Stimulated activated CD4-positive, alpha-beta T cell treated with anti-CD3 and anti-CD28 coated beads, Interleukin-12 subunit alpha, Interleukin-12 subunit beta, amount 100 ng/mL, for 24 hours (primary cell): ENCODE measurements at places on chromosomes 4 and X.

DNA sequence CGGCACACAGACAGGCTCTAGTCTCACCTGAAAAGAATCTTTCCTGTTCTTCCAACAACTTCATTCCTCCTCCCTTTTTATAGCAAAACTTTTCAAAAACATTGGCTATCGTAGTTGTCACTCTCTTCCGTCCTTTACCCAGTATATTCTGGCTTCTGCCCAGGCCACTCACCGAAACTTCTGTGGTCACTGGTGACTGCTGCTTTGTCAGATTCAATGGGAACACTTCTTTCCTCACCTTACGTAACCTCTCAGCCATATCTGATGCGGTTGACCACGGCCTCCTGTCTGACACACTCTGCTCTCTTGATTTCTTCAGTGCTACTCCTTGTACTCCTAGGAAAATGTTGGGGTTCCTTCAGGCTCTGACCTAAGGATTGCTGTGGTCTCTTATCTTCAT is 9.2 kb upstream of the RNF150 start:
- no peak for DNase-seq

DNA sequence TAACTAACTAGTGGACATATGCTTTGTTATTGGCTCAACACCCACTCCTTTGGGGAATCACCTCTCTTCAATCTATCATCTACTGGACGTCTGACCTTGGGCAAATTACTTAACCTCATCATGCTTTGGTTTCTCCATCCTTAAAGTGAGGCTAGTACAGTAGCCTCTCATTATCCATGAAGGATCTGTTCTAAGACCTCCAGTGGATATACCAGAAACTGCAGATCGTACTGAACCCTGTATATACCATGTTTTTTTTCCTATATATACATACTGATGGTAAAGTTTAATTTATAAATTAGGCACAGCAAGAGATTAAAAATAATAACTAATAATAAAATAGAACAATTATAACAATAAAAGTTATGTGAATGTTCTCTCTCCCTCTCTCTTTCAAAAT is 56.2 kb downstream of the HMGB3 start:
- DNase-seq: no peak

DNA sequence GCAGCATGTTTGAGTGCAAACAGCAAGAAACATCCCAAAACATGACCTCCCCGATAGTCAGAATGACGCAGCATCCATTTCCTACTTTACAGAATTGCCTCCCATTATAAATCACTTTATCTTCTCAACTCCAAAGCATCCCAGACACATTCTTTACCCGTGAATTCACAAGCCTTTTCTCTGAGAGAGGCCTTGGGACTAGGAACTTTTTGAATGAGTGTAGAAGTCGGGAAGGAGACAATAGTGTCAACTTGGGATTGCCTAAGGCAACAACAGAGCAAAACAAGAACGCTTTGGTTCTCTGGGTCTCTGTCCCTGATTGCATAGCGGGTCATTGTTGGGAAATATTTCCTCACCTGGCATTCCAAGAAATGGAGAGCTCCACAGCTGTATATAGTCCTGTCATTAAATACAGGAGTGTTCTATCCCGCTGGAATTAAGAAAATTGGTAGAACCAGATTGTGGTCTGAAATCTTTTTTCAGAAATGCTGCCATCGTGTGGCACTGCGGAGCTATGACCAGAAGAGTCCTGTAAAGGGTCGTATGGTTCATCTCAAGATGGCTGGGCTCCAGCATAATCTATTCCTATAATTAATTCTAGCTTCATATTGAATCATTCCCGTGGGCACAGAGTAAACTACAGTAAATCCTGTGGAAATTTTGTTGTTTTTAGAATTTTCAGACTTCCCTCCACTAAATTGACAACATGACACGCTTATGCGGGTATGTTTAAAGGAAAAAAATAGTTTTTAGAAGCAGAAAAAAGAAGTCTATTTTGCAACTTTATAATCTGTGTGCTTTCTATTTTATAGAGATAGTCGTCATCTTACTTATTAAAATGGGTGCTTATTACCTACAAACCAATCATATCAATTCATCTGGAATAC is 2.0 kb upstream of the SPP1 start:
- no peak for DNase-seq

DNA sequence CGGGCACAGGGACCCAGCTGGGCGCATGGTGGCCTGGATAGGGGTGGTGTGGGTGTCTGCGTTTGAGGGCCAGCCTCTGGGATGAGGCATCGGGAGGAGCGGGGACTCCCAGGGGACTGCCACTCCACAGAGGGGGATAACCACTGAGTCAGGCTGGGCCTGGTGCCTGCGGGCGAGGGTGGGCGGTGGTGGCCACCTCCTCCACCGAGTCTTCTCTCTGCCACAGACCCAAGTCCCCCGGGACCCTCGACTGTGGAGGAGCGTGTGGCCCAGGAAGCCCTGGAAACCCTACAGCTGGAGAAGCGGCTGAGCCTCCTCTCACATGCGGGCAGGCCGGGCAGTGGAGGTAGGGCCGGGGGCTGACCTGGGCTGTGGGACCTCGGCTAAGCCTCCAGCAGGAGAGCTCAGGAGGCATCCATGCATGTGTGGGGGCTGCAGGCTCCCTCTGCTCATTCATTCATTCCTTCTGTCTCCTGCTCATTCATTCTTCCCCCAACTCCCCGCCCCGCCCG is 26.4 kb downstream of the DOK7 start:
- no peak for DNase-seq

- DNase-seq: no peak
Observed at GRCh38 chr4:20480165-20480947, 219.9 kb upstream of the PACRGL start.

DNA sequence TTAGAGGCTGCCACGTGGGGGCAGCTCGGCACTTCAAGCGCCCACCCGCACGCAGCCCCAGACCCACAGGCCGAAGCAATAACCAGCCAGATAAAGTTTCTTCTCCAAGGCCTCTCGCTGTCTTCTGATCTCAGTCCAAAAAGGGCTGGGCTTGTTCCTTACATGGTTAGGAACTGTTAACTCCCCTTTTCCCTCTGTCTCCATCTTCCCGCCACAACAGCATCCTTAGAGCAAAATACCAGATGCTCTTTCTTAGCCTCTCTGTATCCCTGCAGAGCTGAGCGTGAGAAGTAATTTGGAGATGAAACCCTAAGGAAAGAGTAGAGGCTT is 23.4 kb upstream of the KIAA1210 start:
- no peak for DNase-seq

GRCh38 chr4:22500831-22501714 is 14.8 kb downstream of the ADGRA3 start:
- DNase-seq: peak; percentile 10

DNA sequence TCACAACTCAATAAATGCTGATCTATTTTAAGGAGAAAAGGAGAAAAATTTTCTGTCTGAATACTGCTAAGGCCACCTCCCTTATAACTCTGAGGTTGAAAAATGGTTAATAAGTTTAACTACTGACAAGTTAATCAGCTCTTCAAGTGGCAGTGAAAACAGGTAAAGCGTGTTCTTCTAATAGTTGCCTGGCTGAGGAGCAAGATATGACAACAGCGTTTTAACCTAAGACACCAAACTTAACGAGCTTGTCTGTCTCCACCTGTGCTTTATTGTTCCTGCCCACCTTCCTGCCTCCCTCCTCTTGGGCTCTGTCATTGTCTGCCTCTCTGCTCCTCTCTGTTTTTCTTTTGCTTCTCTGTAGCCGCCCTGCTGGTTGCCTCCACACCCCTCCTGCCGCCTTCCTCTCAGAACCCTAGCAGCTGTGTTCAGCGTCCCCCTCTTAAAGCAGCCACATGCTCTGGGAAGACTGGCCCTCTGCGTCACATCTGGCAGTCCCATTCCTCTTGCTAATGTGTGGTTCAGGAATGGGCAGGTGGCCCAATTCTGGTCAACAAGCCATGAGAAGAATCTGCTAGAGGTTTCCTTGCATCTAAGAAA is 4.3 kb upstream of the TSPAN5 start:
- no peak for DNase-seq

DNA sequence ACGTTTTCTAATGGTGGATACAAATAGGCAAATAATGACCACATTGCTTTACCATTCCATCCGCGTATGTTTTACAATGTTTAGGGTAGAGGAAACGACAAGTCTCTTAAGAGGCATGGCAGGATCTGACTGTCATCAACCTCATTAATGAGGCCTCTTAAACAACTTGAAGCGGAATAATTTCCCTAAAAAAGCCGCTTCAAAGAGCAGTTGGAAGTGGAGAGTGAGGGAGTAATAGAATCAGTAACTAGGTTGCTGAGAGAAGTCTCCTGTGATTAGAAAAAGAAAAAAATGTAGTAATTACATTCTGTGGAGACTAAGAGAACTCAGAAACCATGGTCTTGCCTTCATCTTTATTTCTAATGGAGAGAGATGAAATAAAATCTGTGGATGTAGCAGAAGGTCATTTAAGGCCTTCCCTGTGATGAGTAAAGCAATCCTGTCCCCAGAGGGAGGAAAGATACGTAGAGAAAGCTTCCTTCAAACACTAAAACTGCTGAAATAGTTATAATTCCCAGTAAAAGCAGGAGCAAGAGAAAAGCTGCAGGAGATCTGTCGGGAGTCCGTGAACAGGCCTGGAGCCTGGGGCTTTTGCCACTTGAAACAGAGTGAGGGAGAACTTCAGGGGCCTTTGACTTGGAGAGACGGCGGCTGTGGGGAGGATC is 11.1 kb upstream of the SEPSECS start:
- DNase-seq: no peak

GRCh38 chr4:54550395-54551171 is 107.2 kb upstream of the KIT start:
- DNase-seq: no peak
